Activated CD4-positive, alpha-beta T cell treated with anti-CD3 and anti-CD28 coated beads, Interleukin-10, Interleukin-2, amounts not matched to agents 100 ng/mL and 50 ng/mL, durations not matched to agents 16 hours and 8 hours (primary cell): ENCODE measurements at places on chromosomes 1 and 21.

DNA sequence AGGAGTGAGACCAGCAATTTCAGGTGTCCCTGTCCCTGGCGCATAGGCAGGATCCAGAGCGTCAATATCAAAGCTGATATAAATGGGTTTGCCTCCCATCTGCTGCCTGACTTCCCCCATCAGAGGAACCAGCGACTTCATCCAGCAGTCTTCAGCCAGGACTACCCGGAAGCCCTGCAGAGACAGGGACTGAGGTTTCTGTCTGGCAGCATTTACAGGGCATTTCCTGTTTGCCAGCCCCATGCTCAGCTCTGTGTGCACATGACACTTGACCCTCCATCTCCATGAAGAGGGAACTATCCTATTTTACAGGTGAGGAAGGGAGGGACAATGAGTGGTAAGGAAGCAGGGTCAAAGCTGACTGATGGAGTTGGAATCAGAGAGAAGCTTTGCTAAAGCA is 7.2 kb downstream of the AGMAT start:
- peak; percentile 38 for DNase-seq

- DNase-seq = no peak
Measured at GRCh38 chr1:1060281-1061000, 13.7 kb downstream of the RNF223 start.

- DNase-seq = no peak
Measured at GRCh38 chr1:192549937-192550336, 25.6 kb upstream of the RGS1 start.

DNA sequence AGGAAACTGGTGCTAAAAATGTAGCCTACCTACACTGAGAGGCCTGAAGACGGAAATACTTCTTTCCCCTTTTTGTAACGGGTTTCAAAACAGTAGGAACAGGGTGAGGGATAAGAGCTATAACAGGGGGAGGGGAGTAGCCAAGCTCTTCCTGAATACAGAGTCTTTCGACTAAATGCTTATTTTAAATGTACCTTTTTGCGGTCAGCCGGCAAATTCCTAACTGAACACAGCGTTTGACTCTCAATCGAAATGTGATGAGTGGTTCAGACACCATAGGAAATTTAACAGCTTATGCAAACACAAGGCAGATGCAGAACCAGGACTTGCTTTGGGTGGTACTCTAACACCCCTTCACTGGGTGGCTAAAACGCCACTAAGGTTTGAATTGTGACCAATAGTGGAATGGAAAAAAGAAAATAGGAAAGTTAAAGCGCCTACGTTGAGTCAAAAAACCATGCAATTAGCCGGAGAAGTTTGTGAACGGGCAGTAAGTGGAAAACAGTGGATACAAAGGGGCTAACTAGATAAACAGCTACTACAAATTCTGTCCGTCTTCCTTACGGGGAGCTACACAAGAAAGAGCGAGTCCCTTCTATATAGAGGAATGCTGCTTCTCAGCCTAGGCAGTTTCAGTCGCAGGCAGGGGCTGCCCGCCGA is 1.7 kb downstream of the EGLN1 start:
- DNase-seq = peak; percentile 22

DNA sequence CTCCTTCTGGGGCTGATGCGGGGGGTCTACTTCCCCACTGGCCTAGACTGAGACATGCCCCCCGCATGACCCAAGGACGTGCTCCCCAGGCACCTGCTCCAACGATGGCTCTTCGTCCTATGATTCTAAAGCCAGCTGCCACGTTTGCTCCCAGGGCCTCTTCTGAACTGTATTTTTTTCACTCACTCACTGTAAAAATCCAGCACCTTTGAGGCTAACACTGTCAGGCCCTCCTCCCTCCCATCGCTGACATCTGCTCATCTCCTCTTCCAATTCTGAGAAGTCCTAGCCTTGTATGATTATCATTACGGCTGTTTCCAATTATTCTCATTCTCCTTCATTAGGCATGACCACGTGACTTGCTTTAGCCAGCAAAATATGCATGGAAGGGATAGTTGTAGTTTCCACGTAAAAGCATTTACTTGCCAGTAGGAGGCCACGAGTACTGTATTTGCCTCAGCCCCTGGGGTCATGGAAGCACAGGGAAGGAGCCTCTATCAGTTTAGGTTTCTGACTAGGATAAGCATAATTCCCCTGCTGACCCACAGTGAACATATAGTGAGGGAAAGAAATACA is 19.1 kb upstream of the EDN2 start:
- DNase-seq = no peak

- peak; percentile 94 for DNase-seq
Measured at GRCh38 chr1:151945725-151946722, 36.7 kb upstream of the THEM4 start.

DNA sequence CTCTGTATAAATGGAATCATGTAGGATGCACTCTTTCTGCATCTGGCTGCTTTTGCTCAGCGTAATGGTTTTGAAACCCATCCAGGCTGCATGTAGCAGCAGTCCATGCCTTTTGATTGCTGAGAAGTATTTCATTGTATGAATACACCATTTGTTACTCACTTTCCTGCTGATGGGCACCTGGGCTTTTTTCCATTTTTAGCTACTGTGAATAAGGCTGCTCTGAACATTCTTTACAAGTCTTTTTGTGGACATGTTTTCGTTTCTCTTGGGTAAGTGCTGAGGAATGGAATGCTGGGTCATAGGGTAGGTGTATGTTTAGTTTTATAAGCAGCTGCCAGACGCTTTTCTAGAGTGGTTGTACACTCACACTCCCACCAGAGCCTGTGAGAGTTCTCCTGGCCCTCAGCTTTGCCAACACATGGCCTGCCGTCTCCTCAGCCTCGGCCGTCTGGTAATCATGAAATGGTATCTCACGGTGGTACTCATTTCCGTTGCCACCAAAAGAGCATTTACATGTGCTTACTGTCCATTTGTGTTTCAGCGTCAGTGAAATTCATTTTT is 22.7 kb downstream of the SLX9 start:
- no peak for DNase-seq

DNA sequence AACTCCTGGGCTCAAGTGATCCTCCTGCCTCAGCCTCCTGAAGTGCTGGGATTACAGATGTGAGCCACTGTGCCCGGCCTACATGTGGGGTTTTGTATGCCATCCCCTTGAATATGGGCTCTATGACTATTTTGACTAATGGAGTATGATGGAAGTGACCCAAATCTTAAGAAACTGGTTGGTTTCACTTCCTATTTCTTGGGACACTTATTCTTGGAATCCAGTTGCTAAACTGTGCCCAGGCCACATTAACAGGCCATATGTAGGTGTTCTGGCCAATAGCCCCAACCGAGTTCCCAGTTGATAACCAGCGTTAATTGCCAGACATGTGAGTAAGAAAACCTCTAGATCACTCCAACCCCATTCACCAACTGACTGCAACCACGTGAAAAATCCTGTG is 36.3 kb upstream of the CLIC4 start:
- DNase-seq = peak; percentile 10

DNA sequence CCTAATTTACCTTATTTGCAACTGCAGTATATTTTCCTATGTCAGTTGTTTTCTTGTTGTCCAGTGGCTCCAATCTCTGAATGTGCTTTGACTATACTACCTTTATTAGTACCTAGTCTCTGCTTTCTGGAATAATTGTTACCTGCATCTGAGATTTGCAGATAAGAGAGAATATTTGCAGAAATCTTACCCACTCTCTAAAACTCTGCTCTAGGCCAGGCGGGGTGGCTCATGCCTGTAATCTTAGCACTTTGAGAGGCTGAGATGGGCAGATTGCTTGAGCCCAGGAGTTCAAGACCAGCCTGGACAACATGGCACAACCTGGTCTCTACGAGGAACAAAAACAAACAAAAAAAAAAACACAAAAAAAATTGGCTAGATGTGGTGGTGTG is 2.0 kb upstream of the SYDE2 start:
- no peak for DNase-seq

GRCh38 chr1:85148524-85149250 is 52.1 kb downstream of the SYDE2 start:
- peak; percentile 82 for DNase-seq

GRCh38 chr1:157056269-157056668 is 10.7 kb upstream of the ARHGEF11 start:
- DNase-seq = no peak

DNA sequence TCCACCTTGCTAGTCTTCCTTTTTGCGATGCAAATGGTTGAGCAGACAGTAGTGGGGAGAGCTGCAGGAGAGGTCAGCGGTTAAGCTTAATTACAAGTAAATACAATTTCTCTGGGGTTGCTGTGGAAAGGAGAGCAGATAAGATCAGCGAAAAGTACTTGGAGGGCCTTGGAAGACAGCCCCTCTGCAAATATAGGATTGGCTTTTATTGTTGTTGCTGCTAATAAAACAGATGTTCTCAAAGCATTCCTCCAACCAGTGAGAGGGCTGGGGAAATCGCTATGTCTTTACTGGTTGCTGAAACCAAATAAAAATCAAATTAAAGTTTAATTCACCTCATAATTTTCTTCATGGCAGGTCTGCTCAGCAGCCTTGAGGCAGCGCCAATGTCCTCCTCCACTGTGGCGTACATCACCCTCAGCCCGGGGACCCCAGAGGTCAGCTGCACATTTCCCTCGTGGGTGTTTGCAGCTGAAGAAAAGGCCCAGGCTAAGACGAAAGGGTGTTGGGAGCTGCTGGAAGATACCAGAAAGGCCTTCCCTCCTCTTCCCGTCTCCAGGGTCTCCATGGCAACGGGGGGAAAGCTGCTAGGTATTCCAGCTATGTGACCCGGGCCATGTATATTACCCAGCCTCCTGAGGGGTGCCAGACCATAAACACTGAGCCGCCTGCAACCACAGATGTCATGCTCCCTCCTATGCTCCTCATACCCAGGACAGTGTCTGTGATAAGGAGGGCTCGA is 54.6 kb upstream of the POU2F1 start:
- no peak for DNase-seq

- DNase-seq = no peak
Measured at GRCh38 chr1:53348486-53349368, 20.9 kb upstream of the LRP8 start.

GRCh38 chr1:33866281-33866680 is 2.4 kb downstream of the HMGB4 start:
- DNase-seq = no peak

DNA sequence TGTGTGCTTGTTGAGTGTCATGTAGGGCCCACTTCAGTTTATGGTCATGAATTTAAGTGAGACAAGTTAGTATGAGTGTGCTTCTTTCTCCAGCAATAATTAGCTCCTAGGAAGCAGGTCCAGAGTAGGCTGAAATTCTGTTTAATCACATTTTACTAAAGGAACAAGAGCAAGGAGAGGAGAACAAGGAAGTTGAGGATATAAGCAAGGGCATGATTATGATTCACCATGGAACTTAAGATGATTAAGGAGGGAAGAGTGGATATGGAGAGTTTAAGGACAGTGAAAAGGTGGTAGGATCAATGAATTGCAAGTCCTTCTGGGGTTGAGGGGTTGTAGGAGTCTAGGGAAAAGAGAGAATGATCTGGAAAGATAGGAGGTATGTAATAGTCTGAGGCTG is 3.1 kb upstream of the DIPK1A start:
- no peak for DNase-seq

DNA sequence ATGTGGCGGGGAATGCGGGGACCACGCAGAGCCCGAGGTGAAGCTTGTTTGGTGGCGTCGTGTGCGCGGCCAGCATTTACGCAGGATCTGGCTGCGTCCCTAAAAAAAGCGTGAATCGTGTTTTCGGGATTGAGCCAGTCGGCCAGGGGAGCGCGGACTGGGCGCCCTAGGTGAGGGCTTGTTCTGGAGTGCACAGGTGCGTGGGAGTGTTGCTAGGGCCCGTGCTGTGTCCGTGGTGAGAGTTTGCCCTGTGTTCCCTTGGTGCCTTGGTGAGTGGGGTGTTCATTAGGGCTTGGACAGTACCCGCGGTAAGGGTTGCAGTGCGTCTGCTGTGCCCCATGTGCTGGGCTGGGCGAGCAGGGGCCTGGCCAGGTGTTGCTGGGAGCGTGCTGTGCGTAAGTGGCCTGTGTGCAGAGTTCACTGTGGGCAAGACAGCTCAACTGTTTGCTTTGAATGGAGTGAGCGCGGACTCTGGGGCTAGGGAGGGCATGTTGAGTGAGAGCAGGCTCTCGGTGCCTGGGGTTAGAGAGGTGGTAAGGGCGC is 673 bp downstream of the CD46 start:
- peak; percentile 36 for DNase-seq

DNA sequence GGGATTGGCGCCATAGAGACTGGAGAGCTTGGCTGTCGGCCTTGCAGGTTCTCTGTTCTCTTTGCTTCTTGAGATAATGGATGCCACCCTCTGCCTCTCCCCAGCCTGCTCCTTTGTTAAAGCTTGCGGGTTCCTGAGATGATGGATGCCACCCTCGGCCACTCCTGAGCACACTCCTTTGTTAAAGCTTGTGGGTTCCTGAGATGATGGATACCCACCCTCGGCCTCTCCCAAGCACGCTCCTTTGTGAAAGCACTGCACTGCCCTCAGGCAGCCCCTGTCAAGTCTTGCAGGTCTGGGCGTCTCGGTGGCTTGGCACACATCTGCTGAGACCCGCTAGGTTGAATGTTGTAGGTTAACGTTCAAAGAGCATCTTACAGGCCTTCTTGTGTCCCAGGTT is 76.5 kb downstream of the SCCPDH start:
- DNase-seq = no peak

DNA sequence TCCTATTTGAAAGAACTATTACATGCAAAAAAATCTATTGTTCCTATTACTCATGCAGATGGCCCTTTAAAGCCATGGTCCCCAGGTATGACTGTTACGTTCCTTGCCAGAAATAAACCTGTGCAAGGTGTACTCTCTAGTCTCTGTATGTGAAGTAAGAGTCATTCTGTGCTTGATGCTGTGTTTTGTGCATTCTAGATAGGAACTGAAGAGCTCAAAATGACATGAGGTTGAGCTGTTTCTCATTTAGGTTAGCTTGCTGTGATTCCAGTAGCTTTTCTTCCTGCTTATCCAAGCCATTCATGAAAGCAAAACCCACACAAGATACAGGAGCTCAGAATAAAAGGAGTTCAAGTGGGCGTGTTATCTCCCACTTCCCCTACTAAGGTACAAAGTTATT is 64.3 kb upstream of the ZNF326 start:
- DNase-seq = no peak

- DNase-seq = no peak
Measured at GRCh38 chr1:160192234-160192633, 1.9 kb downstream of the CASQ1 start.

DNA sequence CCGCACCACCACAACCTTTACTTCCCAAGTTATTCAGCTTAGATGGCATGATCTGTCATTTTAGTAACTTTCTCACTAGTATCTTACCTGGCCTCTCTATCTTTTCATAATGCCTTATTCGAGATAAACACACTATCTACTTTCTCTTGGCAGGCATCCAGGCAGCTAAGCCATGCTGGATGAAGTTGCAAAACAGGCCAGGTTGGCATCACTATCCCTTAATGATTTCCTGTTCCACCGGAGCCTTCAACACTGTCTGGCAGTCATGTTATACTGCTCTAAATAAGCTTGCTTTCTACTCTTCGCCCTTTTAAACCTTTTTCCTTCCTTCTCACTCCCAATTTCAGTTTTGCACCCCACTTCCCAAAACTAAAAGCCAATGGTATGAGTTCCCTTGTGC is 12.0 kb upstream of the KCNH1 start:
- no peak for DNase-seq

DNA sequence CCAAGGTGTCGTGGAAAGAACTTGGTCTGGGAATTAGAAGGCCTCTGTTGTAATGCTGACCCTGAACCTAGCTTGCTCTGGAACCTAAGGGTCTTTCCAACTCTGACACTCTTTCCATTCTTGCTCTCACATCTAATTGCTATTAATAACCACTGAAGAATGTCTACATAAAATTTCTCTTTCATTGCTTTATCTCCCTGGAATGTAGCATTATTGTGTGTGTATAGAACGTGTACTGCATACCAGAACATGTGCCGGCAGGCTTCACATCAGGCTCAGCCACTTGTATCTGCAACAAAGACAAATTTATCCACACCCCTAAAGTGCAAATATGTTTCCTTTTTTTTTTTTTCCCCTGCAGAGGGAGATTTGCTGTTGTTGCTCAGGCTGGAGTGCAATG is 13.9 kb upstream of the LAX1 start:
- no peak for DNase-seq
